ENCODE measurements at places on chromosomes 13 and 19.

DNA sequence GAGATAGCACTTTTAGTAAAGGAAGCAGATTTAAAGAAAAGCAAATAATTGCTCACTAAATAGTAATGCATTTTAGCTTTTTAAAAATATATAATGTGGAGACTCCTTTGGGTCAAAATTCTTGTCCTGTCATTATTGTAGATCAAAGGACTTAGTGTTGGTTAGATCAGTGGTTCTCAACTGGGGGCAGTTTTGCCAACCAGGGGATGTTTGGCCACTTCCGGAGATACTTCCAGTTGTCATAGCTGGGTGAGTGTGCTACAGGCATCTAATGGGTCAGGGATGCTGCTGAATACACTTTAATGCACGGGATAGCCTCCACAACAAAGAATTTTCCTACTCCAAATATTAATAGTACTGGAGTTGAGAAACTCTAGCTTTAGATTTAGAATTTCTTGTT is 126.8 kb downstream of the LMO7 start:
- no peak for DNase-seq

DNA sequence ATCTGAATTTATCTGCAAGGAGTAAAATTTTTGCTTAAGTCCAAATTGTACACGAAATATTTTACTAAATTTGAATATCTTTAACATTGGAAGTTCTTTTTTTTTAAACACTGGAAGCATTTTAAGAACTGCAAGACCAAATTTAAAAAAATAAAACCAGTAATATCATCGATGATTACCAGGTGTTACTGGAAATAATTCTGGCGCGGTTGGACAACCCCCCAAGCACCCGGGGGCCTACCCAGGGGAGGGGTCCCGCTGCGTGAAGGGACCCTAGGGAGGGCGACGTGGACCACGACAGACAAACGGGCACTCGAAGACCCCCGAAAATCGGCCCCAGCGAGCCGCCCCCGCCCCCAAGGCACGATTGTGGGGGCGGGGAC is 12.6 kb upstream of the JSRP1 start:
- DNase-seq: no peak

GRCh38 chr13:112893207-112893569 is 75.8 kb upstream of the MCF2L start:
- no peak for DNase-seq

DNA sequence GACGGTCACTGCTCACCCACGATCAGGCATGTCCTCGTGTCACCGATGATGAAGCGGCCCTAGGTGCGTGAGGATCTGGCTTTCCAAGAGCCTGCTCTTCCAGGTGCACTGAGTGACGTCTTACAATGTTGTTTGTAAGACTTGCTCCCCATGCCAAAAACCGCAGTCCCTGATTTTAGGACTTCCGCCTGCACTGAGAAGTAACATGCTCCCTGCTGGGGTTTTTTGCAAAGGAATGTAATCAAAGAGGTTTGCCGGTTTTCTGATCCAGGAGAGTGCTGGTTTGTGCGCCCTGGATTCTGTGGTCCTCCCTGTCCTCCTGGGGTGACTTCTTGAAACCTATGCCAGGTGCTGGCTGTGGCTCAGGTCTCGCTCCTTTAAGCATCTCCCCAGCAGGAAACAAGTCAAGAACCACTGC is 38.8 kb downstream of the MYO9B start:
- no peak for DNase-seq

GRCh38 chr19:4284176-4284958 is 5.3 kb downstream of the SHD start:
- no peak for DNase-seq

GRCh38 chr13:48235341-48236135 is 2.5 kb downstream of the ITM2B start:
- DNase-seq: no peak

DNA sequence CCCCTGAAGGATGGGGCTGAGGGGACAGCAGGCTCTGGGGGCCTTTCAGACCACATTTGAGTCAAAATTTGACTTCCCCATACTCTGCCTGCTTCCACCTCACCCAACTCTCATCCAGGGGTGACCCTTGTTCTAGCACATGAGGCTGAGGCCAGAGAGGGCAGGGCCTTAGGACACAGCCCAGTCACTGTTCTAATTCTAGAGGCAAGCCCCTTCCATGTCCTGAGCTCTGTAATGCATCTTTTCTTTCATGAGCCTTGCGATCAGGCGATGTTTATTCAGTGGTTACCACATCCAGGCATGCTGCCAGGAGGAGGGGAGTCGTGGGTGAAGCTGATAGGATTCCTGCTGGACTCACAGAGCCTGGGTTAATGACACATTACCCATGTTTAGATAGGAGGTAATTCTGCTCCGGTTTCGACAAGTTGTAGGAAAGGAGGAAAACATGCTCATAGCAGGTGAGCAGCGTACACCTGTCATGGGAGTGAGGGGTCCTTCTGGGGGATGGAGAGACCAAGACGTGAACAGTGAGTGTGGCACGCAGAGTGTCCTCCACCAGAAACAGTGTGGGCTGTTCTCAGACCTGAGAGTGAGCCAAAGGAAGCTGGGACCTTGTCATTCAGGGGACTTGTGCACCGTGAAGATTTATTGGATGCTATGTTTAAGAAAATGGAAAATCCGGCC is 9.3 kb downstream of the RPS9 start:
- DNase-seq: no peak

- DNase-seq: no peak
These were observed 8.7 kb upstream of the INSL3 start for GRCh38 chr19:17829855-17830566.

Measured in stimulated activated CD4-positive, alpha-beta T cell treated with anti-CD3 and anti-CD28 coated beads, Interleukin-1b, Interleukin-23, amount 100 ng/mL, for 4 hours (primary cell).